AML-193 (cell line): ENCODE measurements at places on chromosomes 2 and 18.

GRCh38 chr2:196108604-196109003, 40.0 kb upstream of the DNAH7 start:
- DNase-seq = no peak

DNA sequence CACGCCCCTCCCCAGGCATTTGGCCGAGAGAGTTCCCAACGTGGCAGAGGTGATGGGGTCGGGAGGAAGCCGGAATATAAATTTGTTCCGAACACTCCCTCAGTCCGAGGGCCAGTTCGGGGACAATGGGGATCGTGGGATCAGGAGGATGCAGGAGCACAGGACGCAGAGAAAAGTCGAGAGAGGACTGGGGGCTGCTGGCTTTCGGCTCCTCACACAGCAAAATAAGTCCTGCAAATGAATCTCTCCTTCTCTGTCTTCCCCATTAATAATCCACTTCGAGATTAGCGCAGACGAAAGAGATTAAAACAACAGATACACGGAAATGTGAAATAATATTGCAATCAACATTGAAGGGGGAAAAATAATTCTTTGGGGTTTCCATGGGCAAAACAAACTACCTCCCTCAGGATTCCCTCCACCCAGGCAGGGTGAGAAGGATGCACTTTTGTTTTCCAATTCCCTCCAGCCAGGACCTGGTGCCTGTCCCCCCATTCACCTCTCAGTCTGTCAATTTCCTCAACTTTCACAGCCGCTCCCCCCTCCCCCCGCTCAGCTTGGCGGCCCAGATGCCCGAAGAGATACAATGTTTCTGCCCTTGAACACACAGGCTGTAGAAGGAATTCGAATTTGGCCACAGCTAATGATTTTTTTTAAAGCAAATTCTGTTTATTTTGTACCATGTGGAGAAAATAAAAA, 3.1 kb upstream of the ZEB2 start:
- no peak for DNase-seq

GRCh38 chr2:58853420-58853819, 612.3 kb upstream of the FANCL start:
- DNase-seq = no peak

GRCh38 chr2:44957656-44958327, 16.3 kb downstream of the SIX3 start:
- no peak for DNase-seq

DNA sequence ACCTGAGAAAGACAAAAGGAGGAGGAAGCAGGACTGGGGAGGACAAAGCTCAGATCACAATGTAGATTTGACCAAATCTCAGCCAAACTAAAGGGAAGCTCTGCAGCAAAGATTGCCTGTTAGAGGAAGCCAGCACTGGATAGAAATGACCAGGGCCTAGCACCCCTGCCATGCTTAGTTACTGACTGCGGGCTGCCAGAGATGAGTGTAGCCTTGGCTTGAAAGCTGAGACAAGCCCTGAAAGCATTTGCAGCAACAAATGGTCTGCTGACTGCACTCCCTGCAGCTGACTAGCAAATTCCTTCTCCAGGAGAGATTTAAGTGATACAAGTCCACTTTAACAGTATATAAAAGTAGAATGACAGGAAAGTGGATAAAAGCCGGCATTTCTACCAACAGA, 140.9 kb upstream of the CRIM1 start:
- no peak for DNase-seq

GRCh38 chr2:109435901-109436598, 177.7 kb downstream of the SEPTIN10 start:
- DNase-seq = no peak

DNA sequence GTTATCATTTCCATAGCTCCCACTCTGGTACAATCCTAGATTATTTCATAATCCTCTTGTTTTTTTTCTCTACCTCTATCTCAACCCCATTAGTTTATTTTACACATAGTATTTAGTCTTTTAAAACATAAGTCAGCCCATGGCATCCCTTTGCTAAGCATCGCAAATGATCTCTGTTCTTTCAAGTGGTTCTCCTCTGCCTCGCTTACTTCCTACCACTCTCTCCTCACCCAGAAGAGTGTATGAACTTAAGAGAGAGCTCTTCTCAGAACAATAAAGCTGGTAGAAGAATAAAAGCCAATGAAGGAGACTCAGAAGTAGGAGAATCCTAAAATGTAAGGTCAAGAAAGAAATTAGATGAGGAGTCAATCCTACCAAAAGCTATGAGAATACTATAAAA, 12.2 kb upstream of the ITPRID2 start:
- no peak for DNase-seq

GRCh38 chr2:69731147-69731970, 10.6 kb upstream of the ANXA4 start:
- DNase-seq = no peak

GRCh38 chr2:126655051-126655450, 907 bp upstream of the GYPC start:
- no peak for DNase-seq

- no peak for DNase-seq
Observed at GRCh38 chr2:178428396-178428806, 22.6 kb downstream of the PRKRA start.

DNA sequence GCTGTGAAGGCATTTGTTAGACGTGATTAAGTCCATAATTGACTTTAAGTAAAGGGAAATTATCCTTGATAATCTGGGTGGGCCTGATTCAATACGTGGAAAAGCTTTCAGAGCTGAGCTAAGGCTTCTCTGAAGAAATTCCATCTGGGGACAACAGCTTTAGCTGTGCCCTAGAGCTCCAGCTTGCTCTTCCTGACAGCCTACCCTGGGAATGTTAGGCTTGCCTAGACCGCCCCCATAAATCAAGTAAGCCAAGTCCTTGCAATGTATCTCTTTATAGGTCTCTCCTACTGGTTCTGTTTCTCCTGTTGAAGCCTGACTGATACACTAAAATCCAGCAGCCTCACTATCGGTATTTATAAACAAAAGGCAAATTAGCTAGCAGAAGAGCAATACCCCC, 160.0 kb downstream of the STK39 start:
- DNase-seq = no peak

DNA sequence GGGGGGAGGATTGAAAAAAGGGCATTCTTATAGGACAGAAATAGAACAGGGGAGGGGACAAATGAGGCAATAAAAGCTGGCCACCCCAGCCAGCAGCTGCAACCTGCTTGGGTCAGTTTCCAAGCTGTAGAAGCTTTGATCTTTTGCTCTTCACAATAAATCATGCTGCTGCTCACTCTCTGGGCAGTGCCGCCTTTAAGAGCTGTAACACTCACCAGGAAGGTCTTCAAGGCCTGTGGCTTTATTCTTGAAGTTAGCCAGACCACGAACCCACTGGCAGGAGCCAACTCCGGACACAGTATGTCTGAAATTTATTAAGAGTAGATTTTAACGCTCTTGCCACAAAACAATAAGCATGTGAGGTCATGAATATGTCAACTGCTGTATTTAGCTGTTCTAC, 649.9 kb upstream of the RAB6C start:
- DNase-seq = no peak

DNA sequence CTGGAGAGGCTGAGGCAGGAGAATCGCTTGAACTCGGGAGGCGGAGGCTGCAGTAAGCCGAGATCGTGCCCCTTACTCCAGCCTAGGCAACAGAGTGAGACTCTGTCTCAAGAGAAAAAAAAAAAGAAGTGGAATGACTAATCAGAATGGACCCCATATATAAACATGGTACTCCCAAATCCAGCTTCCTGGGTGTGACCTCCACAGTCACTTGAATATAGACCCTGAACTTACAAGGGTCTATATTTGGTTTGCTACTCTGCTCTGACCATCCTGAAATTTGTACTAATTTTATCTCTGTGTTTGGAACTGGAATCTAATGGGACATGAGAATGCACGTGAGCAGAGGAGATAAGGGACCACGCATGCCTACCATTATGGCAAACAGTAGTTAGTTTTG, 275.0 kb downstream of the TNS1 start:
- DNase-seq = no peak

DNA sequence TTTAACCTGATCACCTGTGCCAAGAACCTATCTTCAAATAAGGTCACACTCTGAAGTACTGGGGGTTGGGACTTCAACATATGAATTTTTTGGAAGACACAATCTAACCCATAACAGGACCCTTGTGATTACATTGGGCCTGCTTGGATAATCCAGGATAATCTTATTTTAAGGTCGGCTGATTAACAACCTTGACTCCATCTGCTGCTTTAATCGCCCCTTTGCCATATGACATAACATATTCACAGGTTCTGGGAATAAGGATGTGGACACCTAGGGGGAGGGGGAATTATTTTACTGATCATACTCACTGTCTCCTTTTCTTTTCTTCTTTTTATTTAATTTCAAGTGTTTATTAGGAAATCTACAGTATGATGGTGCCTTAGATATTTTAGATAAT, 34.8 kb downstream of the CDH20 start:
- DNase-seq = no peak

- DNase-seq = no peak
Observed at GRCh38 chr18:63617915-63618234, 26.2 kb downstream of the SERPINB4 start.

- no peak for DNase-seq
Observed at GRCh38 chr2:20093263-20094141, 42.1 kb upstream of the LAPTM4A start.

GRCh38 chr2:11406267-11406957, 59.5 kb downstream of the E2F6 start:
- no peak for DNase-seq

DNA sequence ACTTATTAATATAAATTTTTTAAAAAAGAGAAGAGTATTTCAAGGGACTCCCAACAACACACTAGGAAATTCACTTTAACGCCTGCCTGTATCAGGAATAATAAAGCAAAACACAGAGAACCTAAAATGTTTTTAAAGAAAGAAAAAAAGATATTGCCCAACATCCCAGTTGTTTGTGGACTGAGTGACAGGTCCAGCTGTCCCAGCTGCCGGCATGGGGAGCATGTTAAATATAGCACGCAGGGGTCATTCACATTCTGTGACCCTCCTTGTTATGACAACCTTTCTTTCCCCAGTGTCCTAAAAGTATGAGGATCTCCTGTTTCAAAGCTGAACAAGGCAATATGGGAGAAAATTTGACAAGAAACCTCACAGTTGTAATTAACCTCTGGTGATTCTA, 4.4 kb downstream of the KLHL41 start:
- DNase-seq = no peak

DNA sequence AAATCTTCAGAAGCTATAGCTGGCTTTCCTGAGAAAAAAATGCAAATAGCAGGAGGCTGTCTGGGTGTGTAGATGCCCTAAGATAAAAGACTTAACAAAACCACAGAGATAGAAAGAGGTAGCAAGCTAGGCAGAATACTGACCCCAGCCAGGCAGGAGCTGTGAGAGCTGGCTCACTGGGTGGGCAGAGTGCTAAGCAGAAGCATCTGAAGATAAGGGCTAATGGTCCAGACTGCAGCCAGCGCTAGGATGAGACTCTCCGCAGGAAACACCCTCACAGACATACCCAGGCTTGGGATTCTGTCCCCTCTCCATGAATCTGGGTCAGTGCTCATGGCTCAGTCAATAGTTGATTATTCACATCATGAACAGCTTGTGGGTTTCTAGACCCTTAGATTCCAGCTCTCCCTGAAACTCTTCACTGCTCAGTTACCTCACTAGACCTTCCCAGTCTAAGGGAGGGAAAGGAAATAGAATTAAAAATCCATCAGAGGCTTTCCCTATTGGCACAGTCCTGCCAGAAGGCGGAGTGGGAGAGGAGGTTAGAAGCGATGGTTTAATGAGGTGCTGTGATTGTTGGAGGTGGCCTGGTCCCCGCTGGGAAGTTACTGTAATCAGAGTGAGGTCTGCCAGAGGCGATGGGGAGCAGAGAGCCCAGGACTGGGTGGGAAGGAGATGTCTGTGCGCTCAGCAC, 21.4 kb upstream of the CCBE1 start:
- no peak for DNase-seq

DNA sequence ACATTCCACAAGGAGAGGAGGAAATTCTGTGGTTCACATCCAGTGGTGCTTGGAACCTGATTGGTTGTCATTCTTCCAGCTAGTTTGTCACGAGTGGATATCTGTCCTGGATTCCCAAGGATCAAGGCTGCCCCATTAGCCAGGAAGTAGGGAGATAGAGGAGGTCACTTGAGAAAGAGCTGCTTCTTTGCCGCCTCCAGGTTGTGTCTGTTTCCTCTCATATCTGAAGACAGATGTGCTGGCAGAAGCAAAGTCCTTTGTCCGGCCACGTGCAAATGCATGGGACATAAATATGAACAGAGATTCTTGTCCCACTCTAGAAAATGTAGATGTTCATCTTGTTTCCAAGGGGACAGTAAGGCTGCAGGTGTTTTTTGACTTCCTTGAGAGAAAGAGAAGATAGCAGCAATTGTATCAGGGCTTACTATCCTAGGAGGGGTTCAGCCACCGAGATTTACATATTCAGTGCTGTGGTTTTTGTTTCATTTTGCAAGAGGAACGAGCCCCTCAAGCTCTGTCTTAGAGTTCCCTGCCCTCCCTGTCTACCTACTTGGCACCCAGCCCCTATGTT, 174.4 kb downstream of the RPIA start:
- DNase-seq = no peak

DNA sequence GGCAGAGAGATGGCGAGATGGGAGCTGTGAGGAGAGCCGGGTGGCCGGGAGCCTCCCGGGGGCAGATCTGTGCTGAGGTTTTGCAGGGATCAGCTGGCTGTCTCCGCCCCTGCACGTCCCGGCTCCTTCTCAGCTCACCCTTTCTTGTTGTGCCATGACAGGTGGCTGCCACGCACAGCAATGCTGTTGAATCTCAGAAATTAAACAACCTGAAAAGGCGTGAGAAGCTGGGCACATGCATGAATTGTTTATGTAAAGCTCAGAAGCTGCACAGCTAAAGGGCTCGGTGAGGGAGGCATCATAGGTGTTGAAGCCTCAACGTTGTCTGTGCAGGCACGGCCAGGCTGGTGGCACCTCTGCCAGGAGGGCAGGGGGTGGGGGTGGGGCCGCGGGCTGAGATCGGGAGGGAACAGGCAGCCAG, 858 bp upstream of the RTP5 start:
- no peak for DNase-seq

- peak; percentile 39 for DNase-seq
Observed at GRCh38 chr2:105454801-105455485, 56.1 kb upstream of the FHL2 start.

DNA sequence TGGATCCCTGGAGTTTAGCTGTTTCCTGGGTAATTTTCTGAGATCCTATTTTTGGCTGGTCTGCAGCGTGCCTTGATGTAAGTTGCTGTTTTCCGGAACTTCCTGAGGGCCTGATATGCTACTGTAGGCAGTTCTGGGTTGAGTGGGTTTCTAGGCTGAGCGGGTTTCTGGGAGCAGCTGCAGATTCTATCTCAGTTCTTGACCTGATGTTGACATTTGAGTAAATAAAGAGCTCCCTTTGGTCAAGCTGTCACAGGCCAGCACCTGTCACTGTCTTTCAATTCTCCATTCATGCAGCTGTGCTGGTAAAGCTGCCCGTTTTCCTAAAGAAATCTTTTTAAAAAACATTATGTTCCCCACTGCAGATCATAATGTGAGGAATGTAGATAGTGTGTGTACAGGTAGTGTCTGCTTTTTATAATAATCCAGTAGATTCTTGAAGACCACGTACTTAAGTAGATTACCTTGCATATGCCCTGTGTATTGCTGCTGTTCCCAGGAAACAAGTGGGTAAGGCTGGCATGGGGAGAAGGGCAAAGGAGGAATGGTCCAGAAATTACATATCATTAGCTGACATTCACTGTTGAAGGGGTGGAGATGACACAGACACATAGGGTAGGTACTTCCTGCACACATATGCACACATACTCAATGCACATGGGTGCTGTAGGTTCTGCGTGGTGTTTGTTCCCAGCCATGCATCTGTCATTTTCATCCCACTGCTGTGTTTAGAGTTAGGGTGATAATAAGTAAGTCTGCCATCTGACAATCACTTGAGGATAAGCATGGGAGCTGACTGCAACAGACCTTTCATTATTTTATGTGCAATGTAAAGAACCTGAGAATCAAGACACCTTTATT, 25.9 kb downstream of the CD28 start:
- DNase-seq = no peak
